ENCODE measurements at places on chromosomes 2 and 18.

- no peak for DNase-seq
Observed at GRCh38 chr2:97742381-97742847, 29.0 kb downstream of the ZAP70 start.

DNA sequence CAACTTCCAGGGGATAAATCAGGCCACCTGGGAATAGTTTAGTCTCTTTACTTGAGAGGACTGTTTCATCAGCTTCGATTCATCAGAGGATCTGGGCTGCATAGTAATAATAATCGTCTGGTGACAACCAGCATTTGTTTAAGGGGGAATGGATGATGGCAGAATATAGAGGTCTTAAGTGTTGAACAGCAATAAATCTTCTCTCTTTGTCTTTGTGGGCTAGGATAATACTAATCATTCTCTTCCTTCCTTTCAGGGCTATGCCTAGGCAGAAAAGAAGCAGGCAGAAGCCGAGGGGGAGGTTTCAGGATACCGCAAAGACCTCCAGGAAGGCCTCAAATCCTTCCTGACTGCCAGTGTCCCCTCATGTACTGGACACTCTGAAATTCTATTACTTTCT lies 150.4 kb upstream of the GAREM1 start:
- no peak for DNase-seq

DNA sequence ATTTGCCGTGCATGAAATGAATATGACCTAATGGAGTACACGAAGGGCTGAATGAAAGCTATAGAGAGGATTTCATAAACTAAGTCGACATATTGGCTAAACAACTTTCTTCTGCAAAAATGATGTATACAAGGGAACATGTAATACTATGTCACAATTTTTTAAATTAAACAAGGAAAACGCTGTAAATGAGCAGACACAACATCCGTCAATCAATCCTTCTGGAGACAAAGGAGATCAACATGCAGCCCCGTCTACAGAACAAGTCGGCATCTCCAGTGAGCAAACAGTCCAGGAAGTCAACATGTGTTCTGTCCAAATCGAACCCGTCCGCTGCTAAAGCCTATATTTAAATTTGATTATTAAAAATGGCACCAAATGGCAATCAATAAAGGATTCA lies 180.8 kb downstream of the TCF4 start:
- DNase-seq = no peak

DNA sequence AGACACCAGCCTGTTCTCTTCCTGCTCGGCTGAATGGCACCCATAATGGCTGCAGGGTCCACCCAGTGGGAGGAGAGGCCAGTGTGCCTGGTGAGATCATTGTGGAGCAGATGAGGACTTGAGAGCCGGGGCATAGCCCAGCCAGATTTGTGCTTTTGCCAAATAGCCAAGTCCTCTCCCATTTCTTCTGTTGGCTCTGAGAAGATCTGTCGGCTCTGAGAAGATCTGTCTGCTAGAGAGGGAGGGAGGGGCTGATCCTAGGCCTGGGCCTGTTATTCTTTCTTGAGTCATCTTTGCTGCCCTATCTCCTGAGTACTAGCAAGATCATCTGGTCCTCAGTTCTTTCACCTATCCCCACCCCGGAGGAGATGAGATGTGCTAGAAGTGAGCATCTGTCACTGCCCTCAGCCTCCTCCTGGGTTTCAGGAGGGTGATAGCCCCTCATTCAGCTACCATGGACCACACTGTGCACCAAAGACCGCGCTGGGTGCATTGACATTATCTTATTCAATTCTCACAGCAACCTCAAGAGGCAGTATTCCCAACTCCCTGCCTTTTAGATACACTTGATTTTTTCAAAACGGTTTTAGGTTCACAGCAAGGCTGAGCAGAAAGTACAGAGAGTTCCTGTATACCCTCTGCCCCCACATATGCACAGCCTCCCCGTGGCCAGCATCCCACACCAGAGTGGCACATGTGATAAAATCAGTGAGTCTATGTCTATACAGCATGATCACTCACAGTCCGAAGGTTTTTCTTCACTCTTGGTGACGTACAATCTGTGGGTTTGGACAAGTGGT lies 98.6 kb downstream of the CAPN13 start:
- DNase-seq = no peak

- no peak for DNase-seq
Observed at GRCh38 chr2:60880643-60881046, 729 bp upstream of the REL start.

DNA sequence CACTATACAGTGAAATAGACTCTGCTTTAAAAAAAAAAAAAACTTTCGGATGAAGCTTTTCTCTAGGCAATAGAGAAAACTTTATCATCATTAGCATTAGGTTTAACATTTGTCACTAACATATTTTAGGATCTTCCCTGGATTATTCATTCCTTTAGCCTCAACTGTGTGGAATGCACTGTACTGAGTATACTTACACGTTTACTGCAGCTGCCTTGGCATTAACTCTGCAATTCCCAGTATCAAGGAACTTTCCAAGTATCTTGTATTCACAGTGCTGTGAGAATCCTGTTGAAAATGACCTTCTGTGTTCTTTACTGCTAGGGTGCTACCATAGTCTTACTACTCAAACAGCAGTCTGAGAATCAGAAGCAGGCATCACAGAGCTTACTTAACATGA lies 328.2 kb upstream of the COL3A1 start:
- no peak for DNase-seq

DNA sequence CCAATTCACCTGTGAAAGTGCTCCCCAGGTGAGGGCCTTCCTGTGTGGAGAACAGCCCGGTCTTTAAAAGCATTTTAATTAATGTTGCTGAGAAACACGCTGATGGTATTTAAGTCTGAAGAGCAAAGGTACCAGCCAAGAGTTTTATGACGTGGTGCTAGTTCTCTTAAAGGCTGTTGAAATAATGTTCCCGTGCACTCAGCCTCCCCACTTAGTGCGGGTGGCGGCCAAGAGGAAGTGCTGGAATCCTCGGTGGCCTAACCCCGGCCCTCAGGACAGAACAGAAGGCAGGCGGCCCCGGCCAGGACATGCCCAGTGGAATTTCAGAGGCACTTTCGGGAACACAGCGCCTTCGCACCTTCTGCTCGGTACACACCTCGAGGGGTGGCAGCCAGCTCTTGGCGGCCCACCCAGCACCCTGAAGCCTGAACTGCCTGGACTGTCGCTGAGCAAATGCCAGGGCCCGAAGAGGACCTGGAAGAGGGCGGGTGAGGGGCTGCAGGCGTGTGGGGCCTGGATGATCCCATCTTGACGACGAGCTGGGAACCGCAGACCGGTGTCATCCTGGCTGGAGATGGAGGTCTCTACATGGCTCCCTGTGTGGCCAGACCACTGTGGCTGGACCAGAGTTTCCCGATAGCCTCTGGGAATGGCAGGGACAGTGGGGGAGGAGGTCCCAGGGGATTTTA lies 142.9 kb downstream of the ASB1 start:
- DNase-seq = no peak

DNA sequence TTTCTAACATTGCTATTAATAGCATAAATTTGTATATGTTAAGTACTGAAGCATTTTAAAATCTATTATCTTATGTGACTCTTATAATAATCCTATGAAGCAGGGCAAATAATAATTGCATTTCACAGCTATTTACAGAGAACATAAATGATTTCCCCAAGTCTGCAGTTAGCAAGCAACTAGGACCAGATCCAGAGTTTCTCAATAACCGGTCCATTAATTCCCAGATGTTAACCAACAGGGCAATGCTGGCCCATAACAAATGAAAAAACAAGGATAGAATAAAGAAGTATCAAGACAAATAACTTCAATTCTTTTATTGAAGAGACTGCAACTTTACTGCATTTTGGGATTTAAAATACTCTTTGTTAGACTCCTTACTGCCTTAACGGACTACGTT lies 91.7 kb upstream of the SPTBN1 start:
- DNase-seq = no peak

DNA sequence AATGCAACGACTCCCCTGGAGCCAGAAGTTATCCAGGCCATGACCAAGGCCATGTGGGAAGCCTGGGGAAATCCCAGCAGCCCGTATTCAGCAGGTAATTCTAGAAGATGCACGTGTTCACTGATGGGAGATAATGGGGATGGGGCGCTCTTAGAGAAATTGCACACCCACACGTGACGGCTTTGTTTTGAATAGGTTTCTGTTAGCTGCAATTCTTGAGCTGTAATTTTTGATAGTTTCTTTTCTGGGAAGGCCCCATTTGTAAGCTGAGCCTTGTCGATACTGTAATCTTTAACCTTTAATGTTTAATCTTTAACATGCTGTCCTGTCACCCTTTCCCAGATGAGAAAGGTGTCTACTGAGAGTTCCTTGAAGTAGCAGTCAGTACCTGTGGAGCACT lies 3.6 kb downstream of the SCLY start:
- no peak for DNase-seq

GRCh38 chr2:20439503-20439902 lies 7.4 kb upstream of the RHOB start:
- no peak for DNase-seq

GRCh38 chr2:165901620-165902298 lies 51.8 kb downstream of the TTC21B start:
- no peak for DNase-seq

DNA sequence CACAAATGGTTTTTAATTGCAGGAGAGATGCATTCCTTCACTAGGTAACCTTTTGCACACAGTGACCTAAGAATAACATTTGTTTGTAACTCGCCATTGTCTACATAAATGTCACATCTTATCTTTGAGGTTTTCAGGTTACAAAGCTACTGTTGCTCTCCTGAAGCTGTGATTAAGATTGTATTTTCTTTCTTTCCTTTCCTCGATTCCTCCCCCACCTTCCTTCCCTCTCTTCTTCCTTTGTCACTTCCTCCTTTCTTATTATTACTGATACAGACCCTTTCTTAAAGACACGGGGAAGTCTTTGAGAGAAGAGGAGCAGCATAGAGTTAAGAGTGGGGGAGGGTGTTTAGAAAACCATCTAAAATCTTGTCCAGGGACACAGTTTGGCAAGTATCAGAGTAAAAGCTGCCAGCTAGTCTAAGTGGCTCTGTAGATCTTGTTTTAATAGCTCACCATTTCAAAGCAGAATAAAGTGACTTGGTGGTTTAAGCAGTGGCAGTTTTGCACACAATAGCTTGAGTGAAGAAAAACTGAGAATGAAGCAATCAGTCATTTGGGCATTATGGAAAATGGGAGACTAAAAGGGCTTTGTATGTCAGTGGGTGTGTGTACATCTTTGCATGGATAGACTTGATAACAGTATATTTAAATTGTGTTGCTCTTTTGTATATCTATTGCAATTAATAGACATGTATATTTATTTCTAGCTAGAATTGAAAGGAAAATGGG lies 10.9 kb downstream of the CERS6 start:
- DNase-seq = no peak

- DNase-seq = no peak
Observed at GRCh38 chr2:174071321-174071720, 106.1 kb upstream of the SP3 start.

- DNase-seq = no peak
Observed at GRCh38 chr2:165348441-165348840, 109.2 kb downstream of the SCN2A start.

- DNase-seq = no peak
Observed at GRCh38 chr2:178306352-178307073, 112.2 kb downstream of the OSBPL6 start.

DNA sequence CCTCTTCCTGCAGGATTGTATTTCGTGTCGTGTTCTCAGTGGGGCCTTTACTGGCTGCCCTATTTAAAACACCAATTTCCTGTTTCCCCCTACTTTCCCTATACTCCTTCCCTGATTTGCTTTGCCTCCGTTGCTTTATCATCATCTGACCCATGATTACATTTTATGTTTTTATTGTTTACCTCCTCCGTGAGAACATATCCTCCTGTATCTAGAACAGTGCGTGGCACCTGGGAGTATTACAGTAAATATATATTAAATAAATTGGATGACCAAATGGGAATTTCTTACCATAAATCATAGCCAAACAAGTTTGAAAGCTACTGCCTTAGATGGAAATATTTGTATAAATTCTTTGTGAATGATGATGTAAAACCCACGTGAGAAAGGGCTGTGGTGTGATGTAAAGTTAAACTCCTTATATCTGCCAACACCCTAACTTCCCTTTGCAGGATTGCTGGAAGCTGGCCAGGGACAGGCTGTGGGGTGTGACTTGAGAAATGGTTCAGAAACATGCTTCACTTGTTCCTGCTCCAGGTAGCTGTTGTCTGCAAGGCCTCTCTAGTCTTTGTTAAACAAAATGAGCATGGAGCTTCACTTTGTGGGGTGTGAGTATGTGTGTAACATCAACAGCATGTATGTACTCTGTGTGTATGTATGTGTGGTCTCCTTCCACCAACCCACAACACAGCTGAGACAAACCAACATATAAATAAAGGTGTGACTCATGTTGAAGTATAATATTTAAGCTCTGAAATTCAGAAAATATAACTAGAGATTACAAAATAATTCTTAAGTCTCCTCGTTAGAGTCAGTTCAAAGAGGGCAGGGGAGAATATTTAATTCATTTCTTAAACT lies 40.3 kb downstream of the LHCGR start:
- no peak for DNase-seq

DNA sequence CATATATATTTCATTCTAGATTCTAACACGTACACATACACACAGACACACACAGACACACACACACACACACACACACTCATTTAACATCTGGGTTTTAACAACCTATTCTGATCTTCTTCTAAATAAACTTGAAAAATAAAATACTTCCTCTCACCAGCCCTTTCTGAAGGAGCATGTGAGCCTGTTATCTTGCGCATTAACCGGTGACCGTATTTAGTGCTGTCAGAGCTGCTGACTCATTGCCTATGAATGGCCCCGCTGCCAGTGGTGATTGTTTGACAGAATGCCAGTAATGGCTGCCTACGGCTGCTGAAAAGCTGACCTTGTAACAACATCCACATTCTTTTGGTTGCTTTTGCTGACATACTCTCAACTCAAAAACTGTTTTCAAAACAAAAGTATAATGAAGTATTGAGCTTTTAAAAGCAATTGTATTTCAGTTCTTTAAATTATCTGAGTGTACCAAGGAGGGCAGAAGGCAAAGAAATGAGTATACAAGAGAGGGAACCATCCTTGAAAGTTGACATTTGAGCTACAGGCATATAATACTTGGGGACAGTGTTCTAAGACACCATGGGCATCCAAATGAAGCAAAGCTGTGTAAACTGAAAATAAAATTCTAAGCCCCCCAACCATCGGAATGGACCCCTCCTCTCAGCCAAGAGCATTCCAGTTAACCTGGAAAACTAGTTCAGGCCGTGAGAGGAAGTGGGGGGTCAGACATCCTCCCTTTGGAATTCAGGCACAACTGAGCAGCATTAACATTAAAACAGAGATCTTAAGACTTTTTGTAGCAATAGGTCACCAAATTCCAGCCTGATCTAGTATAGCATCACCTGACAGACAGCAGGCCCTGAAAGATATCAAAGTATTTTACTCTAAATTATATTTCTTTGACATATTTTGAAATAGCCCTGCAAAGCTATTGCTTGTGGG lies 50.2 kb upstream of the DTNA start:
- no peak for DNase-seq

DNA sequence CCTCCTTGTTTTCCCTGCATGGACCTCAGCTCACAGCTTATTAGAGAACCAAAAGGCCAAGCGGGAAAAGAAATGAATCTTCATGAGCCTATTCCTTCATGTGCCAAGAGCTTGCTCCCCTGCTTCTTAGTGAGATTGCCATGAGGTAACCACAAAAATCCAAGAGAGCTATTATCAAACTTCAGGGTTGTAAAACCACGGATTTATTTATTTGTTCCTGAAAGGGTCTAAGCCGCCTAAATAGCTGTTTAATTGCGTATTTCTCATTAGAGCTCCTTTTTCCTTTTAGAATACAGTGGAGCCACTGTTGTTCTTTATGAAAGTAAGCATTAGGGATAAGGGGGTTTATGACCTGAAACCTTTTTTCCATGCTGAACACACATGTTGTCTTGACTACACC lies 58.0 kb downstream of the SRD5A2 start:
- DNase-seq = no peak

- DNase-seq = no peak
Observed at GRCh38 chr2:49465157-49465831, 311.0 kb upstream of the FSHR start.
